GM12892 (cell line): ENCODE measurements at places on chromosomes 2 and 18.

DNA sequence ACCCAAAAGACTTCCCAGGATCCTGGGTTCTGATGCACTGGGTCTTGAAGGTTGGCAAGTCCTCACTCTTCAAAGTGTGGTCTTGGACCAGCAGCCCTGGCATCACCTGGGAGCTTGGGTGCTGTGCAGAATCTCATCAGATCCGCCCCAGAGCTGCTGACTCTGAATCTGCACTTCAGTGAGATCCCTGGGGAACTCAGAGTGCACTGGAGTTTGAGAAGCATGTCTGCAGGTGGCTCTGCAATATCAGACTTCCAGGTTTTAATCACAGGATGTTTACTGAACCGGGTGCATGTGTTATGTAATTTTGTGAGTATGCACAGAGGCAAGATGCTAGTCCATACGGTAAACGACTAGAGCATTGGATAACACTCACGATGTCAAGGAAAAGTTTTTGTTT is 58.0 kb upstream of the BOD1L2 start:
- no peak for DNase-seq

DNA sequence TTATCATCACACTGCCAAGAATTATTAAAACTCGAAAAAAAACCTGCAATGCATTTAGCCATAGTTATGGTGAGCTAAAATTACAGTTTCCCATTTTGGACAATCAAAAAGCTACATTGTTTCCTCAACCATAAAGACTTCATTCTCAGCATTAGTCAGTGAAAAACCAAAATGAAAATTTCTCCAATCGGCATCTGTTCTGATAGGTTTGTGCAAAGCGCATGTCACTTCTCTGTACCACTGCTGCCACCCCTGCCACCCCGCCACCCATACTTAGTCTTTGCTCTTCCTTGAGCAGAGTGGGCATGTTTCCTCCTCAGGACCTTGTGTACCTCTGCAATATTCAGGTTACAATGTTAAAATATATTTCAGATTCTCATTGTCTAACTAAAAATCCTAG is 7.1 kb upstream of the ZBTB14 start:
- DNase-seq = no peak

- DNase-seq = no peak
Observed at GRCh38 chr2:132037527-132038178, 124.1 kb downstream of the ANKRD30BL start.

- DNase-seq = no peak
Observed at GRCh38 chr2:202152104-202152715, 79.2 kb downstream of the KIAA2012 start.

DNA sequence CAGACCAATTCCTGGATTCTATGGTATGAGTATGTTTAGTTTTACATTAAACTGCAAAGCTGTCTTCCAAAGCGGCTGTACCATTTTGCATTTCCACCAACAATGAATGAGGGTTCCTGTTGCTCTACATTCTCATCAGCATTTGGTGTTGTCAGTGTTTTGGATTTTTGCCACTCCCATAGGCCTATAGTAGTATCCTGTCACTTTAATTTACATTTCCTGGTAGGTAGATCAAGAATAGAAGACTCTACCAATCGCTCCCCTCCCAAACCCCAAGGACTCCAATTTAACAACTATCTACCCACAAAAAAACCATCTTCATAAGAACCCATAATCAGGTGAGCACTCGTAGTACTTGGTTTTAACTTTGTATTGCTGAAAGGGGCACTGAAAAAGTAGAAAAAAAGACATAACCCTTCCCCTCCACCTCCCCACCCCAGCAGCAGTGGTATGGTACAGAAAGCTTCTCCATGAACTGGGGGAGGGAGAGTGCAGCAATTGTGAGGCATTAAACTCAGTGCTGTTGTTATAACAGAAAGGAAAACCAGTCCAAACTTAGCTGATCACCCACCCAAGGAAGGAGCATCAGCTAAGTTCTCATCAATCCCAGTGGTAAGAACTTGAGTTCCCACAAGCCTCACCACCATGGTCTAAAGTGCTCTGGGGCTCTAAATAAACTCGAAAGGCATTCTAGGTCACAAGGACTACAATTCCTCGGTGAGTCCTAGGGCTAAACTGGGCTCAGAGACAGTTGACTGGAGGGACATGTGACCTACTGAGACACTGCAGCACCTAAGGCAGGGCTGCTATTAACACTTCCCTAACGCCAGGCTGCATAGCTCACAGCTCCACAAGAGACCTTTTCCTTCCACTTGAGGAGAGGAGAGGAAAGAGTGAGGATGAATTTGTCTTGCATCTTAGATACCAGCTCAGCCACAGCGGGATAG is 35.5 kb upstream of the CYTIP start:
- no peak for DNase-seq

- DNase-seq = no peak
Observed at GRCh38 chr2:33531549-33532059, 55.2 kb downstream of the RASGRP3 start.

- DNase-seq = no peak
Observed at GRCh38 chr2:98085649-98086048, 1.3 kb upstream of the VWA3B start.

- no peak for DNase-seq
Observed at GRCh38 chr2:24891201-24891600, 28.8 kb downstream of the ADCY3 start.

DNA sequence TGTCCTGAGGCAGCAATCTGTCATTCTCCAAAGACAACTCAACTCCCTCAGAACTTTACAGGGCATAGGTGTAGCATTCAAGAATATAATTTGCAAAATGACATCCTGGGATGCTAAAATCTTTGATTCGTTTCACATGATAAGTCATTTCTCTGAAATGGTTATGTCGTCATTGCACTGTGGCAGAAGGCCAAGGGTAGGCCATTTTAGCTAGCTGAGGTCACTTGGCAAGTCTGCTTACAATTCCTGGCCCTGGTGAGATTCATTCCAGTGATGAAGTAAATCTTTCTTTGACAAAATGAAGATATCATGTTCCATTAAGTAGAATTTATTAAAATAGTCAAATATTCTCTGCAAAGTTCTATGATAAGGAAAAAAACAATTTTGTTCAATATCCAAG is 1410.3 kb upstream of the LRRTM1 start:
- no peak for DNase-seq

- DNase-seq = no peak
Observed at GRCh38 chr2:107068069-107068916, 182.3 kb upstream of the ST6GAL2 start.

- no peak for DNase-seq
Observed at GRCh38 chr2:54866868-54867267, 143.4 kb downstream of the EML6 start.

GRCh38 chr2:212721026-212721451 is 182.4 kb upstream of the ERBB4 start:
- no peak for DNase-seq

DNA sequence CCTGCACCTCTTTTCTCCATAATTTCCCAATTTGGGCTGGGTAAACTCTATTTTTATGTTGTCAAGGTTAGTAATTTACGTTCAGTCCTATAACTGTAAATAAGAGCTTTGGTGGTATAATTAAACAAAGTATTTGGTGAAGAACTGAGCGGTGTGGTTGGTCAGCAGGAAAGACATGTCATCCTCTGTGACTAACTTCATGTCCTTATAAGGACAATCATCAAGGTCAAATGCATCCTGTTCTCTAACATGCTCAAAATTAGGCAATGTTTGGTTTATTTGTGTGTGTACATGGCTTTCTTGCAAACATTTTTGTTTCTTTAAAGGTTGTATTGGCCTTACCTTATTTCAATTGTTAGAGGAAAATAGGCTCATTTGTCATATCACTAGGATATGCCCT is 121.5 kb upstream of the NABP1 start:
- no peak for DNase-seq
